Fibroblast of the aortic adventitia (primary cell): ENCODE measurements at places on chromosomes 7 and 10. TPM values are rescaled to one million over a fixed set of nuclear protein-coding genes. Genes with fewer than 3 reads are reported as not detected.

The SLIT1 gene
- total RNA-seq, result 0.09 TPM in 1 of 2 replicates, not detected in the other

The GPR26 gene
- under 0.01 TPM in 1 of 2 replicates, not detected in the other for total RNA-seq

The GNB2 gene
- 38.5 and 89.1 TPM in 2 replicates for total RNA-seq

DNA sequence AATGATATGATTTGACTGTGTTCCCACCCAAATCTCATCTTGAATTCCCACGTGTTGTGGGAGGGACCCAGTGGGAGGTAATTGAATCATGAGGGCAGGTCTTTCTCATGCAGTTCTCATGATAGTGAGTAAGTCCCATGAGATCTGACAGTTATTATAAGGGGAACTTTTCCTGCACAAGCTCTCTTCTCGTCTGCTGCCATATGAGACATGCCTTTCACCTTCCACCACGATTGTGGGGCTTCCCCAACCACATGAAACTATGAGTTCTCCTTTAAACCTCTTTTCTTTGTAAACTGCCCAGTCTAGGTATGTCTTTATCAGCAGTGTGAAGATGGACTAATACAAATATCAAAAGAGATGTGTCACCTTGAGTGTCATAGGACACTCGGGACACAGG lies 502.7 kb upstream of the PODXL start:
- DNase-seq, result no peak

GRCh38 chr7:146772601-146773000 lies 656.0 kb downstream of the CNTNAP2 start:
- DNase-seq, result no peak

GRCh38 chr10:28316696-28317095 lies 13.8 kb upstream of the MPP7 start:
- no peak for DNase-seq

GRCh38 chr7:67807826-67808225 lies 811.2 kb downstream of the TYW1 start:
- no peak for DNase-seq

DNA sequence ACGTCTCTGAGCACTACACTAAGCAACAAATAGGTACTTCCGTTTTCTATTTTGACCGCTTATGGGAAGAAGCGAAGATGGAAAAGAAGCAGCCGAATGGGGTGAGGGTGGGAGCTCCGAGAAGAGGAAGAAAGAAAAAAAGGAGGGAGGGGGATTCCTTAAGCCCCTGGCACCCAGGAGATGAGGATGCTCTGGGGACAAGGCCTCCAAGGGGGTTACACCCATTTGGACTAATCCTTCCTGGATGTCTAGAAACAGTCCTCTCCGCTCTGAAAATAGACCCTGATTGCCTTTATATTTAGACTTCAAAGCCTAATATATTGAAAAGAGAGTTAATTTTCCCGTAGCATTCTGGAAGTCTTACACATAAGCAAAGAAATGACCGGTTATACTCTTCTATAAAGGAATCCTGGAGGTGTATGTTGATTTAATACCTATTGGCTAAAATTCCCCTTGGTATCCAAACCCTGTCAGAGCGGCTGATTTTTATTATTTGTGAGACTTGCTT lies 676 bp upstream of the HTR7 start:
- DNase-seq, result no peak
